ENCODE measurements at places on chromosomes 7 and 10. TPM values are rescaled to one million over a fixed set of nuclear protein-coding genes. Genes with fewer than 3 reads are reported as not detected.

GRCh38 chr10:101607124-101607523, 19.0 kb downstream of the DPCD start:
- no peak for DNase-seq

- no peak for DNase-seq
Observed at GRCh38 chr10:43906490-43906889, 257.8 kb upstream of the ZNF32 start.

DNA sequence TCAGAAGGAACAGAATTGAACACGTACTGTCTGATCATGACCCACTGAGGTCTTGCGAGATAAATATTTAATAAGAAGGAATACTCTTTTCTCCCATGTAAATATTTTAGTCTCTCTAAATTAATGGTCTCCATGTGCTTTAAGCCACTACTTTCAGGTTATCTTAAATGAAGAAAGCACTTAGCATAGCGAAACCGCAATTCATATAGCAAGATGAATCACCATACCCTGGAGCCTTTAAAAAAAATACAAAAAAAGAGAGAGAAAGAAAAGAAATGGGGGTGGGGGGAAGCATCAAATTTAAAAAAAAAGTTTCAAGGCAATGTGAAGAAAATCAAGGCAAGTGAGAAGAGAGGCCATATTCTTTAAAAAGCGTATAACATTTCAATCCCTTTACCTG, 82.5 kb downstream of the CTTNBP2 start:
- DNase-seq = no peak

- no peak for DNase-seq
Observed at GRCh38 chr10:43452356-43452914, 15.5 kb downstream of the ZNF487 start.

DNA sequence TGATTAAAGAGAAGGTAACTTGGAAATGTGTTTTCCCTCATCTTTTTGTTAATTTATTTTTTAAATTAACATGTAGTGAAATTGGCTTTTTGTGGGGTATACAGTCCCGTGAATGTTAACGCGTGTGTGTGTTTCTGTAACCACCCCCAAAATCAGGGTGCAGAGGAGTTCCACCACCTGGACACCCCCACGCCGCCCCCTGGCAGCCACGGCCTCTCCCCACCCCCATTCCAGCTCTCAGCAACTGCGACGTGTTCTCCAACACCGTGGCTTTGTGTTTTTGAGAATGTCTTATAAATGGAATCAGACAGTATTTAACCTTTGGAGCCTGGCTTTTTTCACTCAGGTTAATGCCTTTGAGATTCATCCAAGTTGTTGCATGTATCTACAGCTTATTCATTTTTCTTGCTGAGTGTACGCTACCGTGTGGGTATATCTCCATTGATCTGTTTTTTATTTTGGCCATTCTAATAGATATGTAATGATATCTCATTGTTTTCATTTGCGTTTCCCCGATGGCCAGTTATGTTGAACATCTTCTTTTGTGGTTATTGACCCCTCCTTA, 218.8 kb downstream of the EBF3 start:
- DNase-seq = no peak

DNA sequence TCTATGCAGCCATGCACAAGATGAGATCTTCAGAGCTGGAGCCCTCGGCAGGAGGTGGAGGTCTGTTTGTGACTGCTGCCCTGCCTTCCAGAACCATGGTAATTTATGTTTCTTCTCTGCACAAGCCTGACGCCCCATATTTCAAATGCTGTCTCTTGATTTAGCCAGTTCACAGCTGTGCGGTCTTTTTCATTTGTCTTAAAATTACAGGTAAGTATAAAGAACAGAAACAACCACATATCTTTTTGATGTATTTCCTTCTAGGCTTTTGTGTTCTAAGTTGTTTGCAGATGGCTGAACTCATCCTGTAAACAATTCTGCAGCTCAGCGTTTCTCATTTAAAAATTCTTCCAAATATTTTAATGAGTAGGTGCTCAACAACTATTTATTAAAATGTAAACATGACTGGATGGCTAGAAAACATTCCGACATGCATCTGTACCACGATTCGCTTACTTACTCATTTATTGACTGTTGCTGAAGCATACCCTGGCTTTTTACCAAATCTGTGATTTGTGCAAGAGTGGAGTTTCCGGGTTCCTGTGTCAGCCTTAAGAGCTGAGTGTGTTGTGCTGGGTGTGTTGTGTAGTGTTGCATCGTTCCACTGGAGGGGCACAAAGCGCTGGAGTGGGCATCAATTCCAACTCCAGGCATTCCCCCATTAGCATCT, 58.9 kb downstream of the PIP4K2A start:
- peak; percentile 64 for DNase-seq

GNAT3 gene
- not detected for total RNA-seq

DNA sequence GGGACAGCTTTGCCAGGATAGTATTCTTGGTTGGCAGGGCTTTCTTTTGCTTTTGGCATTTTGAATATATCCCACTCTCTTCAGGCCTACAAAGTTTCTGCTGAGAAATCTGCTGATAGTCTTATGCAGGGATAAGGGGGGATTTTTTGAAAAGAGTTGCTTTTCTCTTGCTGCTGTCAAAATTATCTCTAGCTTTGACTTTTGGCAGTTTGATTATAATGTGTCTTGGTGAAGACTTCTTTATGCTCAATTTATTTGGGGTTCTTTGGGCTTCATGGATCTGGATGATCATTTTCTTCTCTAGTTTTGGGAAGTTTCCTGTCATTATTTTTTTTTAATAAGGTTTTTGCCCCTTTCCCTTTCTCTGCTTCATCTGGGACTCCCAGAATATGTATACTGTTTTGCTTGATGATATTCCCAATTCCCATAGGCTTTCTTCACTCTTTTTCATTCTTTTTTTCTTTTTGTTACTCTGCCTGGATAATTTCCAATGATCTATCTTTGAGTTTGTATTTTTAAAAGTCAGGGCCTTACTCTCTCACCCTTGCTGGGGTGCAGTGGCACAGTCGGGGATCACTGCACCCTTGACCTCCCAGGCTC, 29.6 kb downstream of the NOM1 start:
- no peak for DNase-seq

- DNase-seq = no peak
Observed at GRCh38 chr10:102433619-102434046, 1.3 kb upstream of the CUEDC2 start.

GLRX3 gene
- total RNA-seq = 78.7 TPM

GPR15LG gene
- not detected for total RNA-seq

GRCh38 chr7:43674559-43675436, 54.5 kb downstream of the COA1 start:
- no peak for DNase-seq

- no peak for DNase-seq
Observed at GRCh38 chr10:48896756-48897440, 42.7 kb downstream of the LRRC18 start.

DNA sequence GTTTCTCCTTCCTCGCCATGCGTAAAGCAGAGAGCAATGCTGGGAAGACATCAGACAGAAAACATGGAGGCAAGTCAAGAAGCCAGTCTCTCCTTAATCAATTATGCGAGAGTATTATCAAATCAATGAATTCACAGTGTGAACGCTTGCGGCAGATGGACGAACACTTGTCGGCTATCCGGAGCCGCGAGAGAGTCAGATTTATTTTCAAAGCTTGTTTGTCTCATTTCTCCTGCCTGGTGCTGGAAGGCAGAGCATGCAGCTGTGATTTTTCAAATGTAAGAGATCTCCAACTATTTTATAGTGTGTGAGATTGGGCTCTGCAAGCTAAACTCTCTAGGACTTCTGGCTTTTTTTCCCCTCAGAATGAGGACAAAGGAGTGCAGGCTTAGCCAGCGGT, 252.3 kb downstream of the SNX10 start:
- no peak for DNase-seq

- DNase-seq = no peak
Observed at GRCh38 chr10:52517012-52517411, 202.9 kb downstream of the DKK1 start.

GRCh38 chr10:102497545-102497944, 5.0 kb downstream of the ACTR1A start:
- DNase-seq = no peak

DNA sequence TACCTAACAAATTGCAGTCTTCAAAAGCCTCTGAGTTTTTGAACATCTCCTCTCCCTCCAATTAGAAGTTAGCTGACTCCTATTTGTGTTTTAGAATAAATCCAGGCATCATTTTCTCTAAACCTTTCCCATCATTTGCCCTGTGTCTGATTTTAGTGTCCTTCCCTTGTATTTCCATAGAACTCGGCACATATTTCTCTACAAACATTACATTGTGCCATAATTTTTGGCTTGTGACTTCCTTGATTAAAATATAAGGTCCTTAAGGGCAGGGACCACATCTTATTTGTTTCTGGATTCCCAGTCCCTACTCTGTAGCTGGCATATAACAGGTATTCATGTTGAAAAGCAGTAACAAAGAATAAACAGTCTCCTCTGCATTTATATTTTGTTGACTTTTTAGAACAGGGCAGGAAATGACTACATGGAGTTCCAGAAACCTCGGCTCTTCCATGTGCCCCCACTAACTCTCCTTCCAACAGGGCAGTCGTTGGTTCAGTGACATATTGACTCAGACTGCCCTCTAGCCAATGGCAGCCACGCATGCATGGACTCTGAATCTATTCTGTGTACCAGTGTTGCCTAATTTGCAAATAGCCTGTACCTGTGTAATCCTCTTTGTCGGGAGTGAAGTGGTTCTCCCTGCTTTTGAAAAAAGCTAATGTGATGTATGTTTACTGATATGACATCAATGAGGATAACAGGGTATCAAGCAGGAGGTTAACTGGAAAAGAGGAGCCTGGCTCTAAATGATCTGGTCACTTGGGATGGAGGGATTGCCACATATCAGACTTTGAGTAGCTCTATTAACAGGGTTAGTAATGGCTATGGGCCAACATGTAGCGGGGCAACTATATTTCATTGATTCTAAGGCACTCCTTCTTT, 19.8 kb upstream of the CPN1 start:
- no peak for DNase-seq

- DNase-seq = no peak
Observed at GRCh38 chr7:66315192-66315591, 110.1 kb downstream of the TPST1 start.

OR2A7 gene
- 4.8 TPM for total RNA-seq

GRCh38 chr10:96502561-96503282, 11.0 kb downstream of the TLL2 start:
- no peak for DNase-seq

THSD7A gene
- not detected for total RNA-seq

DNA sequence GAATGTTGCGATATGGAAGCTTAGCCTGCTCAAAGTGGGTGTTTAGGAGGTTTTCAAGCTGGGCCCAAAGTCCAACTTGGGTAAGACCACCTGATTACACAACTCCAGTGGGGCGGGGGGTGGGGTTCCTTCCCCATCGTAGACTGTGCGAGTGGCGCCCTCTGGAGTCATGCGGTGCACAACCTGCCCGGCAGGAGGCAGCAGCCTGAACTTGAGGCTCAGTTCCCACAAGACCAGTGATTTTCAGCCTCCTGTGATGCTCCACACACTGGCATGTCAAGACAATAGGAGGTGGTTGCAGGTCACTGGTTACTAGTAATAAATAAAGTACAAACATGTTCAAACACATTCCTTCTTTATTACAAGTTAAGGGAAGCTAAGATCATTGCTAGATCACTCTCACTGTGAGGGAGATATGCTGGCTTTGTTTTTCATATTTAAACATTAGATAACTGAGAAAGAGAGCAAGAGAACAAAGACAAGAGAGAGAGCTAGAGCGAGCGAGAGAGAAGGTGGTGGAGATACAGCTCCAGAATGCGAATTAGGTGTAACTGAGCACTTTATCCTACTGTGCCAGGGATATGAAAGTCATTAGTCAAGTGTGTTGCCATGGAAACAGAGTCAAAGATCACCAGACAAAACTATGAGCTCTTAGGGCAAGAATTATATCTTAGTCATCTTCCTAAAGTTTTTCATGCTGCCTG, 97.4 kb upstream of the BMPER start:
- DNase-seq = no peak

PCLO gene
- total RNA-seq = not detected

LRRC61 gene
- total RNA-seq = 12.8 TPM

- no peak for DNase-seq
Observed at GRCh38 chr7:11698384-11698871, 133.6 kb downstream of the THSD7A start.

GRCh38 chr10:73639286-73639685, 2.0 kb downstream of the MYOZ1 start:
- no peak for DNase-seq

ALOX5 gene
- total RNA-seq = 9.0 TPM

TMEM139 gene
- total RNA-seq = 0.29 TPM

- DNase-seq = no peak
Observed at GRCh38 chr10:100895346-100895745, 17.4 kb upstream of the SLF2 start.

- DNase-seq = no peak
Observed at GRCh38 chr7:44107961-44108767, 4.0 kb downstream of the AEBP1 start.

Data from activated CD4-positive, alpha-beta T cell treated with anti-CD3 and anti-CD28 coated beads, Interleukin-2, amount 10 ng/mL, durations not matched to agents 7 days and 5 days (primary cell).